Right kidney (tissue), 9 donors: ENCODE measurements at places on chromosomes 16 and 17.

GRCh38 chr16:87306516-87306915 lies 10.7 kb downstream of the C16orf95 start:
- no peak for DNase-seq

DNA sequence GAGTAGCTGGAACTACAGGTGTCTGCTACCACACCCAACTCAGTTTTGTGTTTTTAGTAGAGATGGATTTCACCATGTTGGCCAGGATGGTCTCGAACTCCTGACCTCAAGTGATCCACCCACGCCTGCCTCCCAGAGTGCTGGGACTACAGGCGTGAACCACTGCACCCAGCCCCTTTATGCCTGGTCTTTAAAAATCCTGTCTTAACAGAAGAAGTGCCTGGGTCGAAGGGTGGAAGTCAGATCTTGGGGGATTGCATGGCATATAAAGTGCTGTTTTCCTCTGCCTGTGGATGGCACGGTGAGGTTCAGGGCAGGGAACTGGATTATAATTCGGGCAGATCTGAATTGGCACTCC lies 30.3 kb downstream of the ZC3H18 start:
- no peak for DNase-seq

DNA sequence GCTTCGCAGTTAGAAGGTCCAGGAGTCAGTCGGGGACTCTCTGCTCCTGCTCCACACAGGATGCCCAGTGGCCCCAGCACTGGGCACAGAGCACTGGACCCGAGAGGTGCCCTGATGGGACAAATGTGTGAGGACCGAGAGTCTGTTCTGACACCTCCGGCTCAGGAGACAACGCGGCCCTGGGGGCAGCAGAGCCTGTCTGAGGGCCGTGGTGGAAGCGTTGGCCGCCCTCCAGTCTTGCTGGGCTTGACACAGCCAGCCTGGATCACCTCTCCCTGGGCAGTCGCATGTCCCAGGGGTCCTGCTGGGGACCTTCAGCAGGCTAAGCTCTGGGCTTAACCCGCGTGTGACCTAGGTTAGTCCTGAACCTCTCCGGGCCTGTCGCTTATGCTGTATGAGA lies 23.1 kb downstream of the LGALS9 start:
- no peak for DNase-seq

DNA sequence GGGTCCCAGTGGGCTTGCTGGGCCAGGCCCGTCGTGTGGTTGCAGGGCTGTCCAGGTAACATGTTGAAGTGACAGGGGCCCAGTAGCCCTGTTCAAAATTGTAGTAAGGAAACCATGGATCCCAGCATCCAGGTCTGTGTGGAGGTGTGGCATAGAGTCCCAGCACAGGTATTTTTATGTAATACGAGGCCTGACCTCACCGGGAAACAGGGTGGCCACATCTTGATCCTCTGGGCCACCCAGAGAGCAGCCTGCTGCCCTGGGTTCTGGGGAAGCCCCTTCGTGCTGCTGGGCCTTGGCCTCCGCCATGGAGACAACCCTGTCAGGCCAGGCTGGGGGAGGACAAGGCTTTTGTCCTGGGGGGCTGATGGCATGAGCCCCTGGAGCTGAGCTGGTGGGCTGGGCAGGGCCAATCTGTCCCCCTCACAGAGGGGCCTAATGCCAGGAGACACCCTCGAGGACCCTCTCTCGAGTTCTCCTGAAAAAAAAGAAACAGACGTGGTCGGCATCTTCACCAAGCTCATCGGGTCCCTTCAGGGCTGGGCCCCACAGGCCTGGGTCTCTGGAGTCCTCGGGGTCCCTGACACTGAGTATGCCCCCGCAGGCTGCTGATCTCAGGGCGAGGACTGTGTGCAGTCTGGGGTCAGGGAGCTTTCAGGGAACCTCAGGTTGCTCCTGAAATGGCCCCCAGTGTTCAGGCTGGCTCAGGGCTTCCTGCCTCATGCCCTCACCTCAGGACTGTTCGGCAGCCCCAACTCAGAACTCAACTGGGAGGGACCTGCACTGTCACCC lies 47.8 kb downstream of the TNFRSF13B start:
- DNase-seq: no peak

DNA sequence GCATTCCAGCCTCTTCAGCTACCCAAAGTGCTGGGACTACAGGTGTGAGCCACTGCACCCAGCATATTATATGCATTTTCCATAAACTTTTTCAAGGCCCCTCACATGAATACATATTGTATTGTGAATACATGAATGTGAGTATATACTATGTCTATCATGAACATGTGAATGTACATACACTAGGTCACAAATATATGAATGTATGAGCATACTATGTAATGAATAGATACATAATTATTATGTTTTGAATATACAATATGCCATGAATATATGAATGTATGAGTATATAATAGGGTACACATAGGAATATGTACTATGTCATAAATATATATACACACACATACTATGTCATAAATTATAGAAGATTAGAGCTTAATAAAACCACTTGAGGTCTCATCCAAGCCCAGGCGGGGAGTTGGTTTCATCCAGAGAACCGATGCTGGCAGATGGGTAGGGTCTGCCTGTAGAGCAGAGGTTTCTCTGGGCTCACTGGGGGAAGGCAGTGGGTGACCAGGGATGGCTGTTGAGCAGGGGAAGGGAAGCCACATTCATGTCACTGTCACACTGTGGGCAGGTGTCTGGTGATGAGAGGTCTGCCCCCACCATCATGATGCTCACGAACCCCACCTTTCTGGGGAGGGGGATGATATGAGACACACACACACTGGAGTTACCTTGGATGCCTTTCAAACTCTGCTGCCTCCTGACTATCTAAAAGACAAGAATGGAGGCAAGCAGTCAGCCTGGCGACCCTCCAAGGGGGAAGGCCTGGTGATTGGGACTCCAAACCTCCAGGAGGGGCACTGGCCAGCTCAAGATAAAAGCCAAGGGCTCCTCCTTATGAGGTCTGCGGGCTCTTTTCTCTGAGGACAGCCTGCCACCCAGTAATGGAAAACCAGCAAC lies 7.3 kb downstream of the C16orf95 start:
- DNase-seq: no peak

DNA sequence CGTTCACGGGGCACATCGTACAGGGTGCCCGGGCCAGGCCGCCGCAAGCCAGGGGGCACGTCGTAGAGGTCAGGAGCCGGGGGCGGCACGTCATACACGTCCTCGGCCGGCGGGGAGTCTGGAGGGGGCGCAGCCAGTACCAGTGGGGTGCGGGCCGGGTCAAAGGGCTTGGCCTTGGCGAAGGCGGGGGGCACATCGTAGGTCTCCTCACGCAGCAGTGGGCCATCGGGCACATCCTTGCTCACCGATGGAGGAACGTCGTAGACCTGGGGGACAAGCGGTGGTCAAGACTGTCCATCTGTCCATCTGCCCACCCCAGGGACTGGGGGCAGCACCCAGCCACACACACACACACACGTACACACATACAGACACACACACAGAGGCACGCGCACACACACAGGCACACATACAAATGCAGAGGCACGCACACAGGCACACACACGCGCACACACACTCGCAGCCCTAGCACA lies 15.7 kb downstream of the BCAR1 start:
- no peak for DNase-seq

DNA sequence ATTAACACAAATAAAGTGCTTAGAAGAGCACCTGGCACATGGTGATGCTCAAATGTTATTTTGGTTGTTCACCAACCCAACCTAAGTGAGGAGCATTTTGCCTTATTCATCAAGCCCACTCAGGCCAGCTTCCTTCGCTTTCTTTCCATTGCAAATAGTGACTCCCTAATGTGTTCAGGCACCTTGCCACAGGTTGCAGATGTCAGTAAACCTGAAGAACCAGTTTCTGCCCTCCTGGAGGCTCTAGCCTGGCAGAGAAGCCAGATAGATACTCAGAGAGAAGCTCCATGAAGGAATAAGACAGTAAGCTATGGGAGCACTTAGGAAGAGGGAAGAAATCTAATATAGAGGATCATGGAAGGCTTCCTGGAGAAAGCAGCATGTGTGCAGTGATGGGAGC lies 23.9 kb downstream of the GPR139 start:
- DNase-seq: no peak

- DNase-seq: no peak
These were observed 6.6 kb upstream of the USP22 start for GRCh38 chr17:21049457-21049856.

DNA sequence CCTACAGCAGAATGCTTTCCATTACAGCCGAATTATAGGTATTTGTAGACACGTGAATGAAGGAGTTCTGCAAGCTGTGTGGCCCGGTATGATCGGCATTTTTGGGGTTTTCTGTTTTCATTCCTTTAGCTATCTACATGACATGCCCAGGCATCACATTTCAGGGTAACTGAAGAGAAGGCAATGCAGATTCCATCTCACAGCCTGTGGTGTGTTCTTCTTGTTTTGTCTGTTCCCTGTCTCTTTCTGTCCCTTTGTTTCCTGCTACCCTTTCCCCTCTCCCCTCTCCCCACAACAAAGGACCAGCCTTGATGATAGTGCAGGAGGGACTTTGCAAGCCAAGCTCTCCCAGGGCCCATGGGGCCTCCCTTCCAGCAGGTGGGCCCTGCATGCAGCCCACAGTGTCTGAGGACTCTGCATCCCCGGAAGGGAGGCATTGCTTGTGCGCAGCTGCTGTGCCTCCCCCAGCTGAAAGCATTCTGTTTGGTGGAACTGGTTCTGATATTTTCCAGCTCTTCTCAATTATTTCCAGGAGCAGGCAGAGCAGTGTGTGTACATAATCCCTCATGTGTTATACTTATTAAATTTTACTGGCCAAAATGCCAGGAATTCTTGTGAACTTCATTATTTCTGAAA lies 207.4 kb downstream of the RPTOR start:
- DNase-seq: no peak
